ENCODE measurements at places on chromosomes 6 and 20. TPM values are rescaled to one million over a fixed set of nuclear protein-coding genes. Genes with fewer than 3 reads are reported as not detected.

BEND3 gene
- total RNA-seq: 2.0 TPM

PPIL1 gene
- 18.9 TPM for total RNA-seq

LAMP5 gene
- total RNA-seq: 0.74 TPM

LY6G6C gene
- not detected for total RNA-seq

DNA sequence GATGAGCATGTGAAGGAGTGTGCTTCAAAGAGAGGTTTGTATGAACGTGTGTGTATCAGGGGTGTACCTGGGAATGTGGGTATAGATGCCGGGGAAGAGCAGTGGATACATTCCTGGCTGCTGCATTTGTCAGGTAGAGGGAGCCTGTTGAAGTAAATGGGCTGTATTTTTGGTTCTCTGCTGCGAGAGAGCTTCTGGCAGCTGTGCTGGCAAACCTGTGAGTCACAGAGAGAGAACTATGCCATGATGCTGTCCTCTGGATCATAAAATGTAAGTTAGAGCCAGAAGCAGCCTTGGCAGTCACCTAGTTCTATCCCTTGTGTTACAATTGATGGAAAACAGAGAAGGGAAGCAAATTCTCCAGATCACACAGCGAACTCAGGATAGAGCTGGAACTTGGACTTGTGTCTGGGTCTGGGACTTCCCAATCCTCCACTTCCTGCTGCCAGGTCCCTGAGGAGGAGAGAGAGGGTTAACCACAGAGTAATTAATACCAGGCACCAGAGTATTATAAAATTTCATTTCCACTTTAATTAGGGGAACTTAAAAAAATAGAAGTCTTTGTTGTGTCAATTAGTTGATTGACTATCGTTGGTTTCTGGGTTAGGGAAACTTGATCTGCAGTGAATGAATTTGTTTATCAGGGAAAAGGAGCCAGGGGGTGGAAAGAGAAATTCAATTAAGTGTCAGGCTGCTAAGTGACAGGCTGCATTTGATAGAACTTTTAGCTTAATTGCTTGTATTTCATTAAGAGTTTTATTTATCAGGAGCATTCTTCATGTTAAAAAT lies 41.1 kb upstream of the GTSF1L start:
- no peak for DNase-seq

DNA sequence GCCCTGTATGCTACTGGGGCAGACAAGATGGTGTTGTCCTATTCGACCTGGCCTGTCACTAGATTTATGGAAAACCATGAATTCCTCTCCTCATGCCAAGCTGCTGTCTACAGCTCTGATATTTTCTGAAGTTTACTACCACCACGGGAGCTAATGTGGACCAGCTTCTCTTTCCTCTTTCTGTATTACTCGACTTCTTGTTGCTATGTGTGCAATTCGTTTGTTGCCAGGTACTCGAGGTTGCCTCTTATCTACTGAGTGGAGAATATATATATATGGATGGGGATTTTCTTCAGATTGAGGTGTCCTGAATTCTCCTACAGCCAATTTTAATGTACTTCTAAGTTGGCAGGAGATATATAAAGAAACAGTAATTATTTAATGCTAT lies 34.7 kb downstream of the MAN1A1 start:
- DNase-seq: no peak

- no peak for DNase-seq
These were observed 373.0 kb downstream of the ZFAND3 start for GRCh38 chr6:38192487-38192886.

GRCh38 chr6:28808383-28808782 lies 115.4 kb downstream of the TRIM27 start:
- DNase-seq: no peak

DNA sequence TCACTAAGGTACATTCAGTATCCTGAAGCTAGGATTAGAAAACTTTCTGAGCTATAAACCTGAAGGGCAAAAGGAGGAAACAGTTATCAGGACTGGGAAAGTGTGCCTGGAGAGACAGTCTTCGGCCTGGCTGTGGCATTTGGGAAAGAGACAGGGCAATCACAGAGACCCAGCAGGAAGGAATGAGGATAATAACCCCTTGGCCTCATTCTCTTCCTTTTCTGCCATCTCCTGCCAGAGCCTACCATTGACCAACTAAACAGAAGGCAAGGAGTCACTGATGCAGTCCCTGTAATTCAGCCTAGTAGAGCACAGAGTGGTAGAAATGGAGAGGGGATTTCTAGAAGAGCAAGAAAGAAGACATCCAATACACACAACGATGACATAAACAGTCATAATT lies 359.4 kb downstream of the HDGFL1 start:
- no peak for DNase-seq

GRCh38 chr6:136571065-136571464 lies 20.8 kb upstream of the MAP7 start:
- no peak for DNase-seq

GRCh38 chr20:51862796-51863195 lies 60.5 kb upstream of the SALL4 start:
- DNase-seq: no peak
